ENCODE measurements at places on chromosomes 2 and 18.

GRCh38 chr2:11071211-11071610, 84.1 kb upstream of the SLC66A3 start:
- no peak overlapping the region for H3K4me3 ChIP-seq
- no peaks in the 10 kb centered on the region for H3K4me1 ChIP-seq
- H3K27me3 ChIP-seq, result peaks cover 11% of the 10 kb centered on the region
- DNase-seq, result no peak

DNA sequence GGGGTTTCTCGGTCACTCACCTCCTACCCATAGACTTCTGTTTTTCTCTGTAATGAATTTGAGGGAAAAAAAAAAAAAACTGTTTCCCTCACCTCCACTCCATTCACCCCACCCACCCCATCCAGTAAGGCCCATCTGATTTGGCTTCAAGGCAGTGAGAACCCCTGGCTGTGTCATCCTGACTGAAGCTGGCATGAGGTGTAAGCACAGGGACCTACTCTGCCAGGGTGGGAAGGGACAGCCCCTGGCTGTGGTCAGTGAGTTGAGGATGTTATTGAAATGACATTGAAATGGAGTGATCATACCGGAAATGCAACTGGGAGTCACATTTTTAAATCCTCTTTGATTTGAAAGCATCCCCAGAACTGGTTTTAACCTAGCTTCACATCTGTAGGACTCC, 19.1 kb upstream of the BCL2L11 start:
- no peak for DNase-seq
- H3K36me3 ChIP-seq, result no peaks in the 10 kb centered on the region
- H3K4me3 ChIP-seq, result no peak overlapping the region

- H3K36me3 ChIP-seq, result no peaks in the 10 kb centered on the region
- DNase-seq, result no peak
- no peak overlapping the region for H3K4me3 ChIP-seq
- H3K27me3 ChIP-seq, result peaks cover 7% of the 10 kb centered on the region
Measured at GRCh38 chr2:36754578-36754977, 58.1 kb downstream of the VIT start.

DNA sequence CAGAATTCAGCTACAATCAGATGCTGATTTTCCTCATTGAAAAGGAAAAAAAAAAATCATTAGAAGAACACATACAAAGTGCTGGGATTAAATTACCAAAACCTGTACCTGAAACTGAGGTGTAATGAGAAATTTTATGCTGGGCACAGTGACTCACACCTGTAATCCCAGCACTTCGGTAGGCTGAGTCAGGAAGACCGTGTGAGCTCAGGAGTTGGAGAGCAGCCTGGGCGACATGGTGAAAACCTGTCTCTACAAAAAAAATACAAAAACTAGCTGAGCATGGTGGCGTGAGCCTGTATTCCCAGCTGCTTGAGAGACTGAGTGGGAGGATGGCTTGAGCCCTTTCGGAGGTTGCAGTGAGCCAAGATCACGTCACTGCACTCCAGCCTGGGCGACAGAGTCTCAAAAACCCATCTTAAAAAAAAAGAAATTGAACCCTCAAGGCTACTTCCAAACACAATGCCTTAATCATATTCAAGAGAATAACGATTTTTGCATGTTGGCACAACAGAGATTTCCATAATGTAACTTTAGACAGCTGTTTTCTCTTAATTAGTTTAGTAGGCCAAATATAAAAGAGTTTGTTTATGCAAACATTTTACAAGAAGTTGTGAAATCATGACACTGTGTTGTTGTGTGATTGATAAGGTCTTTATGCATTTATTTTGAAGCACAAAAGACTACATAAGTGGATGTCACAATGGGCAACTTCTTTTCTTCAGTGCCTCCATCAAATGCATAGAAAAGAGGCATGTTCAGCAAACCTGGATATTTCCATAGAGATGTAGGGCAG, 63.9 kb downstream of the FAM161A start:
- no peak overlapping the region for H3K4me3 ChIP-seq
- no peaks in the 10 kb centered on the region for H3K36me3 ChIP-seq
- H3K27me3 ChIP-seq, result peaks cover 2% of the 10 kb centered on the region
- DNase-seq, result no peak
- peaks cover 6% of the 10 kb centered on the region for H3K4me1 ChIP-seq

Measured in immature natural killer cell (primary cell).